ENCODE measurements at places on chromosomes 12 and 14.
A peak's percentile ranks its signal among the peaks of the same experiment; 100 is the strongest.

DNA sequence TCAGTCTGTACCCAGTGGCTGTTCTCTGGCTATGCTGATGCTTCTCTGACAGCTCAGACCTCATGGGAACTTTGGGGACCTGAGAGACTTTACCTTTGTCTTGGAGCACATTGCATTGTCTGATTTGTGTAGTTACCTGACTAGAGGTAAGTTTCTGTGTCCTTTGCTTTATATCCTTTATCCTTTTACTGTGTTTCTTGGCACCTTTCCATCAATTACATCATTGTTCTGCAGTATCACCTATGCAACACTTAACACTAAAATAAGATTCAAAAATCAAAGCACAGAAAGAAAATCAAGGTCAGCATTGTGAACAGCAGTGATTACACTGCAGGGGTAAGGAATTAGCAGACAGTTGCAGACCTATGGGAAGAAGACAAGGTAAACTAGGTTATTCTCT, 43.8 kb downstream of the SLC35F4 start:
- no peak for DNase-seq

DNA sequence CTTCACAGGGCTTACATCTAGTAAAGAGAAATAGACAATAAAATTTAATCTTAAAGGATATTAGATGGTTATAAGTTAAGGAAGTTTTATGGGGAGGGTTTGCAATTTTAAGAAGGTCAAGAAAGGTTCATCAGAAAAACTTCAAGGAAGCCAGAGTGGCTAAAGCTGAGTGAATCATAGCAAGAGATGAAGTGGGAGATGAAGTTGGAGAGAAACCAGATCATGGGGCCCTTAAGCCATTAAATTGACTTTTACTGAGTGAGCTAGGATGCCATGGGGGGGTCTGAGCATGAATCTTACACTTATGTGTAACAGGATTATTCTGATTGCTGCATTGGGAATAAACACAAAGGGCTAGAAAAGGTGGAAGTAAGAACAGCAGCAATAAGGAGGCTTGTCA, 189.2 kb downstream of the LRIG3 start:
- peak; percentile 59 for DNase-seq

DNA sequence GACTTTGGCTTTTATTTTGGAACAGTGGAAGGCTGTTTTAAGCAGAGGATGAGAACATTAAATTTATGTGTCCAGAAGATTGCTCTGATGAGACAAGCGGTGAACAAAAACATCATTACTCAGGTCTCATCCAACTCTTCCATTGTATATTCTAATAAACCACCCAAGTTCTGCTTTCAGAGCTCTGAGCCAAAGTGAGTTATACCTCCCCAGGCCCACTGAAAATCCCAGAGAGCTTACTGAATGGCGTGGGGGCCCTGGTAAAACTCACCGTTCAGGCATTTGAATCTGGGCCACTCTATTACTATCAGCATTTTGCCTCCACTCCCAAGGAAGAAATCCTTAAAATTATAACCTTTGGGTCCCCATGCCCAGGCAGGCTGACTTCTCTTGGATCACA, 122.0 kb upstream of the HIF1A start:
- DNase-seq = peak; percentile 66

GRCh38 chr14:101127224-101127623, 223.7 kb upstream of the RTL1 start:
- DNase-seq = no peak

DNA sequence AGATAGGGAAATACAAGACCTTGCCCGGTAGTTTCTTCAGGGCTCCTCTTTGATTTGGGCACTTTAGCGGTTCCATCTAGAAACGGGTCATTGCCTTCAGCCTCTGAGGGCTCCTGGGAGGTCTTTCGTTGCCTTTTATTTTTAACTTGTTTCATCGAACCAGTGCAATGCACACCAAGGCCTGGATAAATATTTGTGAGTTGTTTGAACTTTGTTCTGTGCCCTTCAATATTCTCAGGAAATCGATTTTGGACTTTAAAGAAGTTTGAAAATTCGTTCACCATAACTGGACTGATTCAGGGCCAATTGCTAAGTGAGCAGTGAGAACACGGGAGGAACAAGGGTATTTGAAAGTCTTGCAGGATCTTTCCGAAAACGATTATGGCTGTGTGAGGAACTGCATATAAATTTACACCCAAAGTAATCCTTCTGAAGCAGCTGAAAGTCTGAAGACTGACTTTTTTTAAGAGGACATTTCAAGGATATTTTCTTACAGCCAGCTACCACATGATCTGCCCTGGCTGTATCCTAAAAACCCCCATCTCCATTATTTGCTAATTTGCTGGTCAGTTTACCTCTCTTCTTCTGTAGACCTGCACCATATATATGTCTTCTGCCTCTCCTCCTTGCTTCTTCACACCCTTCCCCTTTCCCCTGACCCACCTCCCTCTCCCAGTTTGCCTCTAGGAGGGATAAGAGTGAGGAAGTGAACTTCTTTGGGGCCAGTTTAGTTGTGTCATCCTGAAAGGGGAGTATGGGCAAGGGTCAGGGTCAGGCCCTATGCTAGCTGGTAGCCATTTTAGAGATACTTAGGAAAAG, 8.0 kb downstream of the DUSP6 start:
- no peak for DNase-seq

DNA sequence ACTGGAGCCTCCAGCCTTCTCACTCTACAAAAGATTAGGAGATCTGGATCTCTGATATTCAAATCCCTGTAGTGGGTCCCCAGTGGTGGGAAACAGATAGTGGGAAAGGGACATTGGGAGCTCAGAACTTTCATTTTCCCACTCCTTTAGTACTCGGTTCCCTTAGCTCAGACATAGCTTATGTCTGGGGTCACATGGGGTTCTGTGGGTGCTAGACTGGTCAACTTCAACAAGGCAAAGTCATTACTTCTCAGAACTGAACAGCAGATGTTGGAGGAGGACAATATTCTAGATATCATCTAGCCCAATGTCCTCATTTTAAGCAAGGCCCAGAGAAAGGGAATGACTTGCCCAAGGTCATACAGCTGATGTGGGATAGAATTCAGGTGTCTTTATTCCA, 19.5 kb upstream of the ITGA5 start:
- DNase-seq = no peak

- no peak for DNase-seq
These were observed 68.6 kb upstream of the FERMT2 start for GRCh38 chr14:53019406-53019805.

DNA sequence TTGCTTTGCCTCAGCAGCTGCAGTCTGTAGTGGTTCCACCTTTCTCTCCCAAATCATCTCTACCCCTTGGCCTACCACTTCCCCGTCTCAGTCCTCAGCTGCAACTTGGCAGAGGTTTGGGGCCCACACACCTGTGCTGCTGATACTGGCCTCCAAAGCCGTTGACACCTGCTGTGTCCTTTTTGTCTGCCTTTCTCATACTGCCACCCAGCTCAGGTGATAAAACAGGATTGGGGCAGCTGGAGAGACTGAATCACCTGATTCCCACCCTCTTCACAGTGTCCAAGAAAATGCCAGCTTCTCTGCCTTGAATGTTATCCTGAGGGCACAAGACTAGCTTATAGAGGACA, 103.7 kb downstream of the ETV6 start:
- DNase-seq = no peak

GRCh38 chr14:31294746-31295405, 87.3 kb upstream of the HECTD1 start:
- no peak for DNase-seq

DNA sequence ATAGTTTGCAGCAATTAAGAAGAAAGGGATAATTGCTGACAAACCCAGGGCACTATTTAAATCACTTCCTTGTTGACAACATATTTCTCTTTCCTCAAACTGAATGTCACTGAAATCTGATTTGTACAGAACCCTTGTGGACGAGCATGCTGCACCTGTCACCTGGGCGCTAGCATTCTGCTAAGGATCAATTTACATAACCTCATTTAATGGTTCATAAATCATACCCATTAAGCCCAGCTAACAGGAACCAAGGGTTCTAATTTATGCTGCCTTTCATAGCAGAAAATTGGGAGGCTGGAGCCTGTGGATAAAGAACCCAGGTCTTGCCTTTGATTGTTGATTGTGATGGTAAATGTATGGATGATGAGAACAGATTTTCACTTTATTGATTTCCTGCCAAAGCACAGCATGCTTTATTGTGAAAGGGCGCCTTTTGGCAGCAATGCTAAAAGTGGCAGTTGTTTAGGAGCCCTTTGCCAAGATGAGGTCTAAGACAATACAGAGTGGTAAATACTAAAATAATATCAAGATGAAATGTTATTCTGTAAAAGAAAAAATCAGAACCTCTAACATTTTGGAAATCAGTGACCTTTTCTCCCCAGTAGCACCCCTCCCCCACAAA, 95.4 kb downstream of the NKX2-1 start:
- DNase-seq = no peak

GRCh38 chr14:62015243-62015642, 253.0 kb downstream of the SNAPC1 start:
- no peak for DNase-seq

- no peak for DNase-seq
These were observed 479.8 kb downstream of the BCL11B start for GRCh38 chr14:98792171-98792570.

DNA sequence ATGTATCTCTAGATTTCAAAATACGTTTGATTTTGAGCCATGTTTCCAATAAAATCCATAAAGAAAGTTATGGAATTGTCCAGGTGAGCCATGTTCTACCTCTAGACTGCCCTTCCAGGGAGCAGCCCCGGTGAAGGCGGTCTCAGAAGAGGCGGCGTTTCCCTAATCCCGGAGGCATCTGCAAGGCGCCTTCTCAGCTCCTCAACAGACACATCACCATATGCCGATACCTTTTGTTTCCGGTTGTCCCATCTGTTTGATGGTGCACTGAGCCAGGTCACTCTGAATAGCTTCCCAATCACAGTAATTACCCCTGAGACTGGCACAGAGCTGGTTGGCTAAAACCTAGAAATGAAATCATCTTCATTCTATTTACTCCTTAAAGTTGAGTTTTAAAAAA, 305.5 kb upstream of the FKBP4 start:
- DNase-seq = no peak

GRCh38 chr14:38910092-38910491, 192.9 kb downstream of the SEC23A start:
- DNase-seq = no peak

DNA sequence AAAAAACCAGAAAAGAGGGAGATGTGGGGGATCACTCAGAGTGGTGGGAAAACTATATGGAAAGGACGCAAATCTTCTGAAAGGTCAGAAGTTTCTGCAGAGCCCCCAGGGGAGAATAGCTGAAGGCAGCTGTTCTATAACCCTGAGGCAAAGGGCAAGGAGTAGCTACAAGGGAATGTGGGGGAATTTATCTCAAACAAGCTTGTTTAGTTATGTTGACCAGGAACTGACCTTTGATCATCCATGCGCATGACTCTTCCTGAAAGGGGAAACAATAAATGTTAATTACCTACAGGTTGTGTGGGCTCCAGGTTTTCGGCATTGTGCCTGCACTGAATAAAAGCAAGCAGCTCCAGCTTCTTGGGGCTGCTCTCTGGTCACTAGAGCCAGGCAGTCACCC, 968.5 kb downstream of the AACS start:
- peak; percentile 16 for DNase-seq

- DNase-seq = no peak
These were observed 1.8 kb downstream of the C12orf57 start for GRCh38 chr12:6945613-6946012.

GRCh38 chr14:34138175-34138574, 187.3 kb upstream of the EGLN3 start:
- no peak for DNase-seq

DNA sequence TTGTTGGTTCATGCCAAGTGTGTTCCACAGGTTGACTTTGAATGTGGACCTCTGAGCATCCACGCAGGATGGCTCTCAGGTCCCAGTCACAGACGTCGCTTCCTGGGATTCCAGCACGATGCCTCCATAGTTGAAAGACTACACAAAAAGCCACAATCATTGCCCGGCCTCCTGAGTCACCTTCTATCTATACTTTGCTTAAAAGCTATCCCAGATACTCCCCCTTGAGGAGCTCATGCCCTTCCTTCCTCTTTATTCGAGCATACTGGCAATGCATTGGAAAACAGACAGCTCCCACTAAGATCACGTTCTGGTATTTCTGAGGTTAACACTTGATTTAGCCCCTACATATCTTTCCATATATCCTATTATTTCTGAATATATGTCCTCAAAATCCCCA, 40.1 kb downstream of the ZNF664 start:
- no peak for DNase-seq

- DNase-seq = no peak
These were observed 44.4 kb downstream of the PRMT8 start for GRCh38 chr12:3535431-3535841.

GRCh38 chr14:79318371-79318770, 892.9 kb downstream of the DIO2 start:
- peak; percentile 7 for DNase-seq

DNA sequence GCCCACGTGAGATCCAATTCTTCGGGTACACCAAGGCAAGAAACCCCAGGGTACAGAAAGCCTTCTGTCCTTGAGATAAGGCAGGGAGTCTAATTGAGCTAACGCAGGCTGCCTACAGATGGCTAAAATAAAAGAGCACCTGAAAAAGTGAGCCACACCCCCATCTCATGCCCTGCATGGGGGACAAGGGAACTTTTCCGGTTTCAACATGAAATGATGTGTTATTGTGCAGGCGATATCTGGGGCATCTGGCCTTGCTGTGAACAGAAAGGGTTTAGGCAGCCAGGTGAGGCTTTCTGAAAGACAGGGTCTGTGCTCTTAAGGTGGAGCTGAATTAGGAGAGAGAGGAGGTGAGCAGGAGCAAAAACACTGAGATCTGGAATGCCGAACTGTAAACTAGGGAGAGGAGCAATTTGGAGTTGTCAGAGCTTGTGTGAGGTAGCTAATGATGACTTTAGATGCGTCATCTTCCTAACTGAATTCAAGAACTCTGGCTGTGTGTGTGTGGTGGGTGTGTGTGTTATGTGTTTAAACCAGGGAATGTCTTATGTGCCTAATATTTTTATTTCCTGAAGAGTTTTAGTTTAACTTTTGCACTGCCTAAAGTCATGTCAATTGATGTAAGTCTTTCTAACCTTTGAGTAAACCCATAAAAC, 20.1 kb upstream of the LDHB start:
- no peak for DNase-seq

DNA sequence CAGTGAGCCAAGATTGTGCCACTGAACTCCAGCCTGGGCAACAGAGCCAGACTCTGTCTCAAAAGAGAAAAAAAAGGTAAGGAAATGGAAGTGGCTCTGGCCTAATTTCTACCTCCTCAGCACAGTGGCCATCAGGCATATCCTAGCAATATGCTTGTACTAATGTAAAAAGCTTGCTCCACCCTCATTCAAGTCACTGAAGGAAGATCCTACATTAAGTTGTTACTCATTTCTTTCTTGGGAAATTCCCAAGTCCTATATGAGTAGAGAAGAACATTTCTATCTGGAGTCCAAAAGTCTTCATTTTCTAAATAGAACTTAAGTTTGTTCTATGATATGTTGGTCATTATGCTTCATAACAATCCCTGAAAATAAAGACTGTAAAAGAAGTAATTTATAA, 67.3 kb upstream of the HOXC13 start:
- DNase-seq = no peak

Data from amniotic epithelial cell (primary cell).